ENCODE measurements at places on chromosomes 12 and 14. TPM values are rescaled to one million over a fixed set of nuclear protein-coding genes. Genes with fewer than 3 reads are reported as not detected.

Gene IFNG-AS1
- total RNA-seq, result not detected

Gene SIX6
- total RNA-seq, result not detected

Gene VWF
- 837 TPM for total RNA-seq

Gene PLXNC1
- total RNA-seq, result 0.80 TPM

Gene TAS2R7
- not detected for total RNA-seq

Gene LRRC43
- 2.6 TPM for total RNA-seq

Gene PRR4
- 0.20 TPM for total RNA-seq

Gene MMP14
- total RNA-seq, result 246 TPM

Gene FOXA1
- total RNA-seq, result 0.39 TPM

Gene KRT6C
- not detected for total RNA-seq

Gene EIF2S3B
- 0.67 TPM for total RNA-seq

Gene BCL2L14
- total RNA-seq, result not detected

Measured in mammary microvascular endothelial cell (primary cell).